Stimulated activated CD4-positive, alpha-beta T cell treated with anti-CD3 and anti-CD28 coated beads, Interleukin-15, amount 100 ng/mL, for 48 hours (primary cell): ENCODE measurements at places on chromosomes 12 and 14.
A peak's percentile ranks its signal among the peaks of the same experiment; 100 is the strongest.

DNA sequence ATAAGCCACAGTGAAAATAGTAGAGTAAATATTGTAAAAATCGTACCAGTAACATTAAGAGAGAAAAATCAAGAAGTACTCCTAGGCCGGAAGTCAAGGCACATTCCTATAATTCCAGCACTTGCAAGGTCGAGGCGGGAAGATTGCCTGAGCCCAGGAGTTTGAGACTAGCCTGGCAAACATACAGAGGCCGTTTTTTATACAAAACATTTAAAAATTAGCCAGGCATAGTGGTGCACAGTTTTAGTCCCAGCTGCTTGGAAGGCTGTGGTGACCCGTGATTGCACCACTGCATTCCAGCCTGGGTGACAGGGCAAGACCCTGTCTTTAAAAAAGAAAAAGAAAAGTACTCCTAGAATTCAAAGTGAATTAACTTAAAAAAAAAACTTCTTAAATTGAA, 341.8 kb downstream of the C12orf50 start:
- DNase-seq = no peak

GRCh38 chr14:68840454-68840853, 47.6 kb upstream of the ZFP36L1 start:
- no peak for DNase-seq

DNA sequence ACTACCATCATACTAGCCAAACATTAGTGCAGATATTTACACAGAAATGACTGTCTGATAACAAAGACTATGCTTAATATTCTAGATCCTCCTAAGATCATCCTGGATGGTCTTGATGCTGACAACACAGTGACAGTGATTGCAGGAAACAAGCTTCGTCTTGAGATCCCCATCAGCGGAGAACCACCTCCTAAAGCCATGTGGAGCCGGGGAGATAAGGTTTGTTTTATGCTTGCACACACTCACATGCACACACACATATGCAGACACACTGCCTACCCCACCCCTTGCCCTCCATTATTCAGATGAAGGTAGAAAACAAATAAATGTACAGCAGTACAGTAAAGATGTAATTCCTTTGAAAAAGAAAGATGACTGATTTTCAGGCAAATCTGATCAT, 44.4 kb upstream of the CHPT1 start:
- DNase-seq = no peak

GRCh38 chr14:20435582-20436362, at the start of gene KLHL33:
Gene KLHL33 (minus strand): TSS chr14:20436166. CDS start chr14:20435811, 355 bp downstream.
- no peak for DNase-seq

DNA sequence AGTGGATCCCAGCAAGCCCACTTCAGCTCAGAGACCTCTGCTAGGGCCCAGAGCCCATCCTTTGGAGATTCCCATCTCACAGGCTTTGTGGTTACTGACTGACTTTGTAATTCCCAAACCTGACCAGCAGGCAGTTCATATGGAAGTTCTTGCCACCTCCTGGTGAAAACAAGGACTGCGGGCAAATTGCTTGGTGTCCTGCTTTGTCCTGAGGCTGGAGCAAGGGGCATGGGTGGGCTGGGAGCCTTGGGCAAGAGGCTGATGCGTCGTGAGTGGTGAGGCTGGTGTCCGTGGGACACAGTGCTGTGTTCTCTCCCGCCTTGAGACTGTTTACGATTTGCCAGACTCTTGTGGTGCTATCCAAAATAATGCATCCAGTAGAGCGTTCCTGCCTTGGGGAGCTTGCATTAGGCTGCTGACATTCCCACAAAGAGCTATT, 91.0 kb downstream of the LRRC74A start:
- DNase-seq = no peak

- DNase-seq = peak; percentile 44
Measured at GRCh38 chr14:102805371-102805891, 28.2 kb downstream of the TRAF3 start.
